ENCODE measurements at places on chromosomes 4 and X.

GRCh38 chrX:119809185-119809666 lies 17.8 kb upstream of the RPL39 start:
- no peak for DNase-seq

DNA sequence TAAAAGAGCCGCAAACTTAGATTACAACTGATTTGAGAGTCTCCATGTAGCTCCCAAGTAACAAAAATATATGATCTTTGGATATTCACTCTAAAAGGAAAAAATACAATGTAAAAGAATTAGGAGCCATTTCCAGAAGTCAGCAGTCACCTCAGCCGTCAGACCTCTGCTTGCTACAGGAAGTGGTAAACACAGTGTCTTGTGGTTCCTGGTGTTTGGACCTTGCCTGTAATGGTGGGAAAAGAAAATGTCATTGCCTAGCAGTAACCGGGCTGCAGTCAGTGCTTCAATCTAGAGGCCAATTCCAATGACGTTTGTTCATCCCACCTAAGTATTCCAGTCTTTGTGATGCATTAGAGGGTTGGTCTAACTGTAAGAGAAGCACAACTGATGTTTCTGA lies 28.9 kb upstream of the SMIM31 start:
- DNase-seq = no peak

- no peak for DNase-seq
Measured at GRCh38 chr4:163923092-163923491, 428.6 kb downstream of the TMA16 start.

DNA sequence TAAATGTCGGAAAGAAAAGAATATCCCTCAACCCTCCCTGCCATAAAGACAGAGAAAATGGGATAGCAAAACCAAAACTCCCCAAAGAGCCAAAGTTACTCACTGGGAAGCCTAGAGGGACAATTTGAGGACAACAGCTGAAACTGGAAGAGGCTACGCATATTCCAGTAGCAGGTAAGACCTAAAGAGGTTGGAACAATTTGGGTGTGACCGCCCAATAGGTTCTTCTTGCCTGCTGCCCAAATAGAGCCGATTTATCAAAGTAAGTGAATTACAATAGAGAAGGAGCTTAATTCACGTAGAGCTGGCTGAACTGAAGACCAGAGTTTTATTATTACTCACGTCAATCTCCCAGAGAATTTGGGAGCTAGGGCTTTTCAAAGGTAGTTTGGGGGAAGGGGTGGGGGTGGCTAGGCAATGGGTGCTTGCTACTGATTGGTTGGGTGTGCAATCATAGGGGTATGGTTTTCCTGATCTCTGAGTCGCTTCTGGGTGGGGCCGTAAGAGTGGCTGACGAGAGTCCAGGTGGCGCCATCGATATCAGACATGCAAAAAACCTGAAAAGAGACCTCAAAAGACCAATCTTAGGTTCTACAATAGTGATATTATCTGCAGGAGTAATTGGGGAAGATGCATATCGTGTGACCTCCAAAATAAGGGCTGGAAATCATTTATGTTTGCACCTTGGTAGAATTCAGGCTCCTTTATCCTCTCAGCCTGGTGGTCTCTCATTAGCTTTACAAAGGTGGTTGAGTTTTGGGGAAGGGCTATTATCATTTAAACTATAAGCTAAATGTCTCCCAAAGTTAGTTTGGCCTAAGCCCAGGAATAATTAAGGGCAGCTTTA lies 39.0 kb upstream of the SLC7A3 start:
- no peak for DNase-seq

DNA sequence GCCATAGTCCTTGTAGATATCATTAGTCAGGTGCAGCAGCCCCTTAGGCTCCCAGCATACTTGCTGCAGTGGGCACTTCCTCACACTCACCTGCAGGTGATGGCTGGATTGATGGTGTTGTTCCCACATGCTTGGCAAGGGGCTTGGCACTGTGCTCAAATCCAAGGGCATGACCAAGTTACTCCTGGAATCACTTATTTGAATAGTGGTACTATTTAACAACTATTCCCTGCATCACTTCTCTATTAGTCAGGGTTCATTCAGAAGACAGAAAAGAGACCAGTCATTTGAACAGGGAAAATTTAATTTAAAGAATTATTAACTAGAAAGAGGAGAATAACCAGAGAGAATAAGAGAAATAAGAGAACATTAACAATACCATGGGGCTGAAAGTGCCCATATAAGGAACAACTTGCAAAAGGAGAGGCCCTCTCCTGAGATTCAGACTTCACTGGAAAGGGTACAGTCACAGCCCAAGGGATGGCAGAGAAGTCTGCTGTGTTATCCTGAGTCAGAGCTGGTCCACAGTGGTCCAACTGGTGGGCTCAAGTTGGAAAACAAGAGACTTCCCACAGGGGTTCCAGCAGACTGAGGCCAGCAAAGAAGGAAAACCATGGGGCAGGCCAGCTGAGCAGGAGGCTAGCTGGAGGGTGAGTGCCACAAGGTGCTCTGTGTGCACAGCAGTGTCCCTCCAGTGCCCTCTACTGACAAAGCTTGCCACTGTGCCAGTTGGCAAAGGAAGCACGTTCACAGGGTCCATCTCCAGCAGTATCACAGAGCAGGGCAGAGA lies 9.8 kb downstream of the SPP1 start:
- no peak for DNase-seq

DNA sequence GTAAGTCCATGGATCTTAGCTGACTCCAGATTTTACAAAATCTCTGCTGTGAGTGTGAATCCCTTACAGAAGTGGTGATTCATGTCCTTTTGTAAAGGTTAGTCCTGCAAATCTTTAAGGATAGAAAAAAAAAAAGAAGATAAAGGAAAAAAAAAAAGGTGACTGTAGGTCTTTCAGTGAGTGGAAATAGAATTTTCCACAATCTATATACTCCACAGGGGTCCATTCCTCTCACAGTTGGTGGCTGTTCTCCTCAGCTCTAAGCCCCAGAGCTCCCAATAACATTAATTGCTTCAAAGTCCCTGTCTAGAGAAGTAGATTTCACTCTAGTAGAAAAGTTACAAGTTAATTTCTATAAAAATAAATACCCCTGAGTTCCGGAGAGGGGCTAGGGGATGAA lies 189.1 kb downstream of the NDST4 start:
- DNase-seq = no peak

- no peak for DNase-seq
Measured at GRCh38 chr4:10716163-10716562, 31.6 kb upstream of the CLNK start.

GRCh38 chrX:46582966-46583365 lies 9.4 kb downstream of the CHST7 start:
- no peak for DNase-seq

DNA sequence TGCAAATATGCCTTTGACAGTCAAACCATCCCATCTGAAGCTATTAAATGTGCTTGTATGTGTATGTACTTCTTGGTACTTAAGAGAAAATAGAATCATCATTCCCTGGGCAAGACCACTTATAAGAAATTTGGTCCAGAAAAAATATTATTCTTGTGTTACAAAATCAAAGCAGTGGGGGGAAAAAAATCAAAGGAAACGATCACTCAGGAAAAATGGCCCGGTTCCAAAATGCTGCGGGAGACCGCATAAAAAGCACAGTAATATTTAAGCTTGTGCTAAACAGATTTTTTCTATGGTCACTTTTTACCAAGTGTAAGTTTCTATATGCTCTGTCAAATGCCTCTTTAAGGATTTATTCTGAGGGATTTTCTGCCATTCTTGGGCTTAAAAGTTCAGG lies 36.1 kb downstream of the RAI2 start:
- DNase-seq = no peak

- no peak for DNase-seq
Measured at GRCh38 chrX:154827194-154828015, 7.1 kb downstream of the SMIM9 start.

DNA sequence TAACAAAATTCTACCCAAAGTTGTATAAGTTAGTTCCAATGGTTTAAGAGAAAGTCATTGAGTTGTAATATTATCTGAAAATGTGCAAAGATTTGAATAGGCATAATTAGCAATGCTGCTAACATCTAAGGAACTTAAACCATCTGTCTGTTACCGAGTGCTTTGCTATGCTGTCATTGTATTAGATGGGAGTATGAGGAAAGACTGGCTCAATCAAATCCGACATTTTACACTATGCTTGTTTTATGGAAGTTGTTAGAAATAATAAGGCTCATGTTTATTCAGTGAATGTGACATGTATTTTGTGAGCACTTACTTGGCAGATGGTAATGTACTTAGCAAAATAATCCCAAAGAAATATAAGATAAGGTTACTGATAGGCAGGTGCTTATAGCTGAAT lies 1715.1 kb downstream of the PCDH7 start:
- DNase-seq = no peak

DNA sequence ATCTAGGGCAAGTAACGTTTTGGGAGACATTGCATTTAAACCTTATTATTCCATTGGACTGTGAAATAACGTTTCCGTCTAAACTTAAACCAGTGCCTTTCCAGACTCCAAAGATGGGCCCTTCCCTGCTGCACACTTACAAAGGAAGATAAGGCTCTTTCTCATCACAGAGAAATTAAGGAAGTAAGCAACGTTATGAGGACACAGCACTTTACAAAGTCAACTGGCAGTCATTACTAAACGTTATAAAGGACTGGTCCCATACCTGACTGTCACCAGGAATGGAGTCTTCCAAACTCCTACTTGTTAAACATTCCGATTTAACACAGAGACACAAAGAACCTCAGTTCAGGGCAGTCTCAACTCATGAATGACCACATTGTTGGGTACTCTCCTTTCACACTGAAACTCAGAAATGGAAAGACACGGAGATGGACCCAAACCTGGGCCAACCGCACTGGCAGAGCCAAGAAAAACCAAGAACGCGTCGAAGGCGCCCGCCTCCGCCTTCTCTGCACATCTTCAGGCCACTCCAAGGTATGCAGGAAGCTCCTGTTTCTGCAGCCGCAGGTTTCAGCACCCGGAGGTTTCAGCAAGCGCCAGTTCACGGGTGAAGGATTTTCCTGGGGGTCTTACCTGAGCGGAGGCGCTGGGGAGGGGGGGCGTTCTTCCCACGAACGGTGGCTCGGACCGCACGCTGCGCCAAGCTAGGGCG lies 670 bp downstream of the PAPSS1 start:
- DNase-seq = no peak

DNA sequence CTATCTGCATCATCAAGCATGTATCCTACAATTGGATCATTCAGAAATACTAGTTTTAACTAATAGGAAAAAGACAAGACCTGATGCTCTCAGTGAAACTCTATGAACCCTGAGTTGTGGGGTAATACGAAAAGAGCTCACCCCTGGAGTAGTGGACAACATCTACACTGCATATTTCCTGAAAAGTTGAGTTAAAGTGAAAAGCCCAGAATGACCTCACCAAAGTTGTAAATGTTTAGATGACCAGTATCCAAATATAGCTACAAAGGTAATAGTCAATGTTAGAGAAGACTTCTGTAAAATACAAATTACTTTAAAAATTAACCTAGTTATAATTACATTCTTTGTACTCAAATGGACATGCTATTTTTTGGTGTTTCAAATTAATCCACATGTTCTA lies 52.8 kb upstream of the SRPX start:
- DNase-seq = no peak

DNA sequence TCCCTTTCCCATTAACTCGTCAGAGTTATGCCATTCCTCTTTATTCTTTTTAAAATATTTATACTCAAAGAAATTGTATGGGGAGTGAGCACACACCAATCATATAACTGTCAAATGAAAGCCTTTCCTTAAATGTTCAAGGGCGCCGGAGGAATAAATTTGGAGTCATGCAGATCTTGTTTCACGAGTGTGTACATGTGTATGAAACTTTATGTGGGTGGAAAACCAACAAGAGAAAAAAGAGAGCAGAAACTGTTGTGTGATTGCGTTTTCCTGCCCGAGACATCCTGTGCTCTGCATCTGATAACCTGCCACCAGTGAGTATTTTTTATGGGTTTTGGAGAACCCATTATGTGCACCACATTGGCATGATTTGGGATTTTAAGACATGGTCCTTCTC lies 88.3 kb downstream of the FHDC1 start:
- no peak for DNase-seq

DNA sequence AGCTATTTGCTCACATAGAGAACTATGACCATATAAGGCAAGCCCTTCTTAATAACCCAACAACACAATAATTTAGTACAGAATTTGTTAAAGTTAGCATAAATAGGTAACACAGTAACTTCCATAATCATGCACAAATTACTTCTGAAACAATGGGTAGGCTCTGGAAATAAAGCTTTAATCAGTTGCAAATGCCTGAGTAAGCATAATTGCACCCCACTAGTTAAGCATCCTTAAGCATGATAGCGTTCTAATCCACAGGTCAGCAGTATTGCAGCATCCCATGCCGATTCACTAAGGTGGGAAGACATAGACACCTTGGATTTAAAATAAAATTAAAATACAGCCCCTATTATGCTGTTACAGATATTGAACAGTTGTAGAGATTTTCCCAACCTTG lies 161.7 kb downstream of the DHX15 start:
- DNase-seq = no peak

- DNase-seq = no peak
Measured at GRCh38 chrX:13699183-13699826, 10.4 kb downstream of the RAB9A start.

DNA sequence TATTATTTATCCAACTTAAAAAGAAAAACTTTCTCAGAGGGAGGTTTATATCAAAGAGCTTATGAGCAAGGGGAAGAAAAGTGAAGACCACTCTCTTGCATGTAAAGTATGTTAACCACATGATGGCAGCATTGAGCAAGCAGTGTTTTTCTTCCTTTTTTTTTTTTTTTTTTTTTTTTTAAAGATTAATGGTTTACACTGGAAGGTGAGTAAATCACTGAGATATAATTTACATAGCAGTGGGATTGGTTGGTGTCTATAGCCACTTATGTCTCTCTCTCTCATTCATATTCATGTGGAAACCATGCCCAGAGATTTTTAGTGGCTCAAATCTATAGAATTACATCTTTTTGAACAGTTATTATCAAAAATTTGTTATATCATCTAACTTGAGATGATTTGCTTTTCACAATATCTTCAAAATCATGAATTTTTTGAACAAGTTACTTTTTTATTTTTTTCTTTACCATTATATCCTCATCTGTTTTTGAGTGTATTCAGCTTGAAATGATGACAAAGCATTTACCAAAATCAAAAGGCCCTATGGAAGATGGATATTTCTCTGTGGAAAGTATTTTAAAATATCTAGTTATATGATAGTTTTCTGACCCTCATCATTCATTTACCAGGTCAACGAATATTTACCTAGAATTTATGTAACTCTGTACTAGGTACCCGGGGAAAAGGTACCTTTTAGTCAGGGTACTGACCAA lies 31.6 kb downstream of the MTHFD2L start:
- DNase-seq = peak; percentile 41

DNA sequence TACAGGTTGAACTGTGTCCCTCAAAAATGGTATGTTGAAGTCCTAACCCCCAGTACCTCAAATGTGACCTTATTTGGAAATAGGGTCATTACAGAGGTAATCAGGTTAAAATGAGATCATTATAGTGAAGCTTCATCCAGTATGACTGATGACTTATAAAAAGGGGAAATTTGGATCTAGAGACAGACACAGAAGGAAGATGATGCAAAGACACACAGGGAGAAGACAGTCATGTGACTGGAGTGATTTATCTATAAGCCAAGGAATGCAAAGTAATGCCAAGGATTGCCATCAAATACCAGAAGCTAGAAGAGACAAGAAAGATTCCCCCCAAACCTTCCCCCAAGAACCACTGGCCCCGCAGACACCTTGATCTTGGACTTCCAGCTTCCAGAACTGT lies 155.2 kb downstream of the RBMX2 start:
- DNase-seq = no peak
